ENCODE measurements at places on chromosomes 7 and 10. TPM values are rescaled to one million over a fixed set of nuclear protein-coding genes. Genes with fewer than 3 reads are reported as not detected.
A peak's percentile ranks its signal among the peaks of the same experiment; 100 is the strongest.

DNA sequence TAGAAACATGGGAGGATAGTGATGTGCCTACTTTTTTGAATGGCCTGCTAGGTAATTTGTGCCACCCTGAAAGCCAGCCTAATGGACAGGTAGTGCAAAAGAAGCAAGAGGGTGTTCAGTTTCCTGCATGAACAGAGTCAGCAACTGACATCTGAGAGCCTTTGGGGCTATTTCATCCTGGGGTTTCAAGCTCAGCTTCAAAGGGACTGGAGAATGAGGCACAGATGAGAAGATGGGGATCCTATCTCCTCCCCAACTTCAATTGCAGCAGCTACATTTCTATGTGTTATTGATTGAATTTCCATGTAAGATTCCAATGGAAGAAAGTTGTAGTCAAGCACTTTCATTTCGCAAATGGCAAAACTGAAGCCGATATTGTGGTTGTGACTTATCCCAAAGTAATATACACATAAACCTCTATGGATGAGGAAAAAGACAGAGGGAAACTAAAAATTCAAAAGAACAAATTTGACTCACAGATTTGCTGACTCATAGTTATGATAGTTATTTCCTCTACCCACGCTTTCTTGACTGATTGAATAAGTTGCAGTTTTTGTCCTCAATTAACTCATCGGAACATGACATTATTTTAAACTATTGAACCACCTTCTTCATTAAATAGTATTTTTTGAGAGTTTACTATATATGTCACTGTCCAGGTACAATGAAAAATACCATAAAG is 42.6 kb upstream of the NRP1 start:
- no peak for DNase-seq

- no peak for DNase-seq
These were observed 142.7 kb downstream of the ELFN1 start for GRCh38 chr7:1812509-1813393.

Gene HOXA9
- total RNA-seq = 0.25 TPM

- DNase-seq = peak; percentile 98
These were observed at the start of gene AVPI1 for GRCh38 chr10:97686962-97687784. Gene AVPI1, minus strand, starts transcription at chr10:97687241. Its CDS starts 7,336 bp downstream, at chr10:97679905.

GRCh38 chr10:72258617-72259016 is 15.1 kb upstream of the DDIT4 start:
- no peak for DNase-seq

Gene GRID2IP
- 1.1 TPM for total RNA-seq
